ENCODE measurements at places on chromosomes 2 and 18.

GRCh38 chr2:69181806-69182427 lies 168.9 kb downstream of the ANTXR1 start:
- no peaks in the 10 kb centered on the region for H3K27me3 ChIP-seq
- H3K4me1 ChIP-seq = peaks cover 8% of the 10 kb centered on the region
- DNase-seq = no peak
- peak overlapping the region; percentile 91 for H3K27ac ChIP-seq

- no peak overlapping the region for H3K4me3 ChIP-seq
- no peak overlapping the region for H3K27ac ChIP-seq
- no peaks in the 10 kb centered on the region for H3K36me3 ChIP-seq
- no peak for DNase-seq
Observed at GRCh38 chr18:50074404-50074803, 120.5 kb downstream of the MYO5B start.

DNA sequence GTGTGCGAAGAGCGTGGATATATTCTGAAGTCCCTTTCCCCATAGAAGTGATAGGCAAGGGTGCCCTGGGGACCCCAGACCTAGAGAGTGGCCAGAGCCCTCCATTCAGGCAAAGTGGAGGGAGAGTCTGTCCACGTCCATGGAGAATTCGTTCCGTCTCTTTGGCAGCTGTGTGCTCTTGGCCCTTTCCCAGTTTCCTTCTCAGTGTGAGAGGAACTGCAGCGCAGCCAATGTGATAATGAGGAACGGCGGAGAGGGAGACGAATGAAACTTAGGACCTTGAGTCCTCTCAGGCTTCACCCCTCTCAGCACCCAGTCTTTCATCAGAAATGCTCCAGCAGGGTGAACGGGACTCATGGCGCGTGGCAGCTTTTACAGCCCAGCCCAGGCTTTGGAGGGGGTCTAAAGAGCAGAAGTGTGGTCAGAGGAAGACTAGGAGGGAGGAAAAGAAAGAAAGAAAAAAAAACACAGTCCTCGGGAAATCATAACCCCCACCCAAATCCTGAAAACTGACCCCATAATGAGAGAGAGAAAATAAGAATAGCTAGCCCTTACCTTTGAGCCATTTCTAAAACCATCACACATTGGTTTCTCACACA lies 95.0 kb upstream of the RIOK3 start:
- no peaks in the 10 kb centered on the region for H3K27me3 ChIP-seq
- no peak for DNase-seq
- H3K27ac ChIP-seq = peak overlapping the region; percentile 56
- H3K4me1 ChIP-seq = peaks cover 37% of the 10 kb centered on the region
- H3K36me3 ChIP-seq = no peaks in the 10 kb centered on the region

DNA sequence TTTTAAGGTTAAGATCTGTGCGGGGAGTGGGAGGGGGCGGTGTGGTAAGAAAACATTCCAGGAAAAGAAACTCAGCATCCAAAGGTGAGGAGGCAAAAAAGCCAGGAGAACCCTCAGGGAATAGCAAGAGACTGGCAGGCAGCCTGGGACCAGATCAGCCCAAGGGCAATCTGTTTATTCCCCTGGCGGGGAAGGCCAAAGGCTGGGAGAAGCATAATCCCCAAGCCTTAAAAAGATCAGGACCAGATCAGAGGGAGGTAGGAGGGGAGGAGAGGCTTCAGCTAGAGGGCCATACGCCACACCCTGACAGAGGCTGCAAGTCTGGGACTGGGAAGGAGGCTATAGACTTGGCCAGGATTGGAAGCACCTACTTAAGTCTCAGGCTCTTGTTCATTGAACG lies 163.0 kb upstream of the PXDN start:
- no peaks in the 10 kb centered on the region for H3K4me1 ChIP-seq
- no peak overlapping the region for H3K4me3 ChIP-seq
- DNase-seq = no peak
- no peaks in the 10 kb centered on the region for H3K36me3 ChIP-seq
- no peak overlapping the region for H3K27ac ChIP-seq

DNA sequence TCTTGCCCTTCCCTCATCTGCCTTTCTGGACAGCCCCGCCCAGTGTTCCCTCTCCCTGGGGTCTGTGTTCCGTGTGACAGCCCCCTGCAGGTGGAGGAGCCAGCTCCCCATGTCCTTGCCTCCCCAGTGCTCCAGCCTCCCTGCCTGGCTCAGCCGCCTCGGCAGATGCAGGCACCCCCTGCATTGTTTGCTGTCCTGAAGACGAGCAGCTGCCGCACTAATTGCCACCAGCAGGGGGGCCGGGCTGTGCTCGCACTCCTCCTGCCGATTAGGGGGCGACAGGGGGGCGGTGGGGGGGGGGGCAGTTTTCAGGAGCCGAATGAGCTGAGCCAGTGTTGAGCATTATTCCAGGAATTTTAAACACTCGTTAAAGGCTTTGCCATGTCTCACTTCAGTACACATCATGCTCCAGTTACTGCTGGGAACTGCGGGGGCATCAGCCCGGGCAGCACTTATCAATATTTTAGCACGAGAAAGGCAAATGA lies 23.3 kb downstream of the SIX3 start:
- no peak for DNase-seq
- H3K4me3 ChIP-seq = no peak overlapping the region
- H3K4me1 ChIP-seq = no peaks in the 10 kb centered on the region
- H3K36me3 ChIP-seq = no peaks in the 10 kb centered on the region
- no peaks in the 10 kb centered on the region for H3K27me3 ChIP-seq

Data from esophagus muscularis mucosa (tissue), 4 donors.